ENCODE measurements at places on chromosomes 6 and 20.

- no peak for DNase-seq
Observed at GRCh38 chr20:59895908-59896307, 37.5 kb downstream of the SYCP2 start.

GRCh38 chr20:10673176-10673841 is 490 bp downstream of the JAG1 start:
- no peak for DNase-seq

- DNase-seq, result no peak
Observed at GRCh38 chr20:24984961-24985640, 7.5 kb downstream of the APMAP start.

GRCh38 chr6:132733814-132734213 is 20.0 kb upstream of the VNN1 start:
- no peak for DNase-seq

- no peak for DNase-seq
Observed at GRCh38 chr6:36616893-36617521, 22.8 kb downstream of the SRSF3 start.

GRCh38 chr6:23200946-23201345 is 631.6 kb downstream of the HDGFL1 start:
- DNase-seq, result no peak

GRCh38 chr20:14600527-14600926 is 263.1 kb upstream of the FLRT3 start:
- DNase-seq, result no peak

Data from eye (tissue), 1 donor.